ENCODE measurements at places on chromosomes 13 and 19.

- H3K4me1 ChIP-seq: no peaks in the 10 kb centered on the region
- no peak overlapping the region for H3K4me3 ChIP-seq
- no peak for DNase-seq
- no peak overlapping the region for H3K27ac ChIP-seq
- H3K36me3 ChIP-seq: no peaks in the 10 kb centered on the region
These were observed 170.8 kb upstream of the SOX1 start for GRCh38 chr13:111895896-111896821.

DNA sequence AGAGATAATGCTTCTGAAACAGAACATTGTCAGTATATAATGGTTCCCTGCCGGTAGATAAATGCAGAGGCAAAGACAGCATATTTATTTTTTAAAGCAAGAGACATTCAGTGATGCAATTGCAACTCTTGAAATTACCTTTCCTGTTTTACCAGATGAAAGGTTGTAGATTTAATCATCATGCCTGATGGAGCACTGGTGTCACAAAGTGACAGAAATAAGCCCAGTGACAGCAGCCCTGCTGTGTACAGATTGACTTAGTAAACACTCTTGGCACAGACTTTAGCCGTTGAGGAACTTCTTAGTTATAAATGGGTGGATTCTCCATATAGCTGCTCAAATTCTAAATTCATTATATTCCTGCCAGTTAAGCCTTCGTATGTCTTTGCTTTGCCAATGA, 172.5 kb downstream of the ITGBL1 start:
- peak overlapping the region; percentile 91 for H3K27ac ChIP-seq
- H3K4me1 ChIP-seq: peaks cover 26% of the 10 kb centered on the region

DNA sequence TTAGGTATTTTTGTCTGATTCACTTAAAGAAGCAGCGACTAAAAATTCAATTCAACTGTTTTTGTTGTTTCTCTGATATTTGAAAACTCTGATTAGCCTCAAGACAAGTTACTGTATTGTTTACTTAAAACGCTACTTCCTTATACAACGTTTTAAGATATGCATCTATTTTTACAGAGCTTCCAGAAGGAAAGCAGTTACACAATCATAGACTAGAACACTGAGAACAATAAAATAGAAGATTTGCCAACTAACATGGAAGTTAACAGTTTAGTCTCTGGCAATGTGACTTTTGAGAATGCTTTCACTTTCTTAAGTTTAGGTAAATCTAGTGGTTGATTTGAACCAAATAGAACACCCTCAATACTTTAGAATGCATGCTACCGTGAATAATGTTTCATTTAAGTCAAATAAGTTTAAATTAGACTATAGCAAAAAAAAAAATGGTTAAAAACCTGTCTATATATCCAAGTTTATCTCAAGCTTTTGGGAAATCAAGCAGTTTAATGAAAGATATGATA, 614.8 kb downstream of the DACH1 start:
- no peak overlapping the region for H3K27ac ChIP-seq
- no peak overlapping the region for H3K4me3 ChIP-seq
- H3K4me1 ChIP-seq: no peaks in the 10 kb centered on the region
- H3K27me3 ChIP-seq: no peaks in the 10 kb centered on the region

DNA sequence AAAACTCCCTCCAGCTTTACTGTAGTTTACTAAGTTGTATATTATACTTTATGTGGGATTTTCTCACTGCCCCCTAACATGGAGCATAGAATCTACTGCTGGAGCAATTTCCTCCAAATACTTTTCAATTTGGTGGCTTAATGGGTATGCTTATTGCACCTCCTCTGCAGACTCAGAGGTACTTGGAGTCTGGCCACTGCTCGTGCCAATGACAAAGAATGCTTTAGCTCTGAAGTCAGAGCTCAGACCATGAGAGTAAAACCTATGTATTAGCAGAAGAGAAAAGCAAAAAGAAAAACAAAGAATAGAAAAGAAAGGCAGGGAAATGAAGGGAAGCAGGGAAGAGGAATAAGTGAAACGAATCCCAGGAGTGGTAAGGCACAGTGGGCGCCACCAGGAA, 71.9 kb downstream of the SUCLA2 start:
- no peak overlapping the region for H3K4me3 ChIP-seq
- no peaks in the 10 kb centered on the region for H3K4me1 ChIP-seq
- H3K27me3 ChIP-seq: no peaks in the 10 kb centered on the region
- DNase-seq: no peak

DNA sequence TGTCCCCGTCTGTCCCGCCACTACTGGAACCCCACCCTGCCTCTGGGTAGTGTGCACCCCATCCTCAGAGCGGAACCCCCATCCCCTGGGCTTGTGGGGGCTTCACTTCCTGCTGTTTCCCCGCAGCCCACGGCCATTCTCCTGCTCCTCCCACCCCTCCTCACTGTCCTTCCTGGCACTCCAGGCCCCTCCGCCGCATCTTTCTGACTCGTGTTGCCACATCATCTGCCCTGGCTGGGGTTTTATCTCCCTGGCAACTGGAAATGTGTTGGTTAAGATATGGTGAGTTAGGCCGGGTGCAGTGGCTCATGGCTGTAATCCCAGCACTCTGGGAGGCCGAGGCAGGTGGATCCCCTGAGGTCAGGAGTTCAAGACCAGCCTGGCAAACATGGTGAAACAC, 37.3 kb downstream of the KDM4B start:
- H3K27me3 ChIP-seq: no peaks in the 10 kb centered on the region
- no peak overlapping the region for H3K4me3 ChIP-seq
- peaks cover 17% of the 10 kb centered on the region for H3K36me3 ChIP-seq
- no peak for DNase-seq

DNA sequence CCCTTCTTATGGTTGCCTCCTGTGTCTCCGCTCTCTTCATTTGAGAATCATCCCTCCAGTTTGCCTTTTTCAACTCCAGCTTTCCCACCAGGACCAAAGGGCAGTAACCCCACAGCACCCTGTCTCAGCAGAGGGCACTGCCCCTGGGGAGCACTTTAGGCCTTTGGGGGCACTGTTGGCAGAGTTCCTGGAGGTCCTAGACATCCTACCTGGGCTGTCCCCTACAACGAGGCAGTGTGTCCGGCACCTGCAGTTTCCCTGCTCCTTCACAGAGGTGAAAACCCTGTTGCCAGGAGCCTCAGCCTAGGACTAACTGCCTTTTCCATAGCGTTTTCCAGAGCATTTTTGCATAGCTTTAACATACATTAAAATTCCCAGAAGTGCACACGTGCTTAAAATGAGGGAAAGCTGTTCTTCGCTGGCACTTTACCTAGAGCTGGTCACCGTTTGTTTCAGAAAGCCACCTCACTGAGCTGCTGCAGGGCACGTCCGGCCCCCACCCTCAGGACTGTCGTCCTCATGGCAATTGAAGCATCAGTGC, 234.9 kb downstream of the TEX29 start:
- H3K4me3 ChIP-seq: no peak overlapping the region
- no peaks in the 10 kb centered on the region for H3K27me3 ChIP-seq
- no peak overlapping the region for H3K27ac ChIP-seq
- no peak for DNase-seq

DNA sequence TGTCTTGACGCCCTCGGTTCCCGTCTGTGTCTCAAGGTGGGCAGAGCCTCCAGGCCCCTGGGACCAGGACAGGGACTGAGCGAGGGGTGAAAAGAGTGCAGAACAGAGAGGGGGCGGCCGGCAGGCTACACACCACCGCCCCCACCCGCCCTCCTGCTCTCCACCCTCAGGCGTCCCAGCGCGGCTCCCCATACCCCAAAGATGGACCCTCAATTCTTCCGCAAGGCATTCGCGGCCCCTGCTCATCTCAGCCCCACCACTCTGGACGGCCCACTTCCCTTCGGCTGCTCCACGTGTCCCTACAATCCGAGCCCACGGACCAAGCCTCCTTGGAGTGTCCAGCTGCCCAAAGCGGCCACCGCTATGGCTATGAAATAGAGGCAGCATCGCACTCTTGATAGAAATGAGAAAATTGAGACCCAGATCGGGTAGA, 1.8 kb downstream of the KLF16 start:
- H3K4me1 ChIP-seq: peaks cover 27% of the 10 kb centered on the region
- H3K27ac ChIP-seq: peak overlapping the region; percentile 97
- no peaks in the 10 kb centered on the region for H3K36me3 ChIP-seq
- no peak for DNase-seq
- peak overlapping the region; percentile 97 for H3K4me3 ChIP-seq

DNA sequence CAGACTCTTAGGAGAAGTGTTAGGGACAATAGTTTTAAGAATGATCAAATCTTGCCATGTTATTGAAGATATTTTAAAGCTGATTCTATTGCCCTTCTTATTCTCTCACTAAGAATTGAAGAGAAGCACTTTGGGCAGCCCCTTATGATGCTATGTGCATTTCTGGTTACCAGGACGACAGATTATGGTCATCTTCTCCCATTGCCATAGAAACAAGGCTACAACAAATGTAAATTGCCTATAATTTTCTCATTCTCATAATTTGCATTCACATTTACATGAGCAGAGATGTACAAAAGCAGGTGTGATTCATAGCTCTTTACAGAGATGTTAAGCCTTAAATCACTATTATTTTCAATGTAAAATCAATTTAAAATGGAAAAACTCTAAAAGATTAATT, 137.3 kb upstream of the PCDH9 start:
- H3K4me3 ChIP-seq: no peak overlapping the region
- H3K4me1 ChIP-seq: no peaks in the 10 kb centered on the region
- DNase-seq: no peak
- H3K36me3 ChIP-seq: no peaks in the 10 kb centered on the region
- no peaks in the 10 kb centered on the region for H3K27me3 ChIP-seq

DNA sequence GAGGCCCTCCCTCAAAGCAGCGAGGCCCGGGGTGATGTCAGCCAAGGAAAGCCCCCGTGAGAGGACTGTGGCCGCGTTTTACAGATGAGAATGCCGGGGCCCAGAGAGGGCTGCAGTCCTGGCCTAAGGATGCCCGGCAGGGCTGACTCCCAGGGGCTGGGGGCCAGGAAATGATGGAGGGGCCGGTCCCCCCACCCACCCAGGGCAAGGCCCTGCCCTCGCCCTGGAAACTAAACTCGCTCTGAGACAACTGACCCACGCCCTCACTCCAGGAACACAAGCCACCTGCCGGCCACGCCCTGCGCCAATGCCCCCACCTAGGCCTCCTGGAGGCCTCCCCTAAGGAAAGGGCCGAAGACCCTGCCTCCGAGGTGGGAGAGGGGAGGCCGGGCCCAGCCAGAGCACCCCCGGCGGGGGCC, 7.2 kb downstream of the ZBTB7A start:
- peak overlapping the region; percentile 93 for H3K27ac ChIP-seq
- H3K36me3 ChIP-seq: peaks cover 6% of the 10 kb centered on the region
- H3K4me1 ChIP-seq: peaks cover 19% of the 10 kb centered on the region
- DNase-seq: peak; percentile 25

GRCh38 chr19:480016-480855, 16.1 kb upstream of the MADCAM1 start:
- peaks cover 2% of the 10 kb centered on the region for H3K27me3 ChIP-seq
- H3K4me1 ChIP-seq: peaks cover 17% of the 10 kb centered on the region
- H3K27ac ChIP-seq: peak overlapping the region; percentile 98
- H3K4me3 ChIP-seq: peak overlapping the region; percentile 56
- H3K36me3 ChIP-seq: peaks cover 16% of the 10 kb centered on the region

- peaks cover 26% of the 10 kb centered on the region for H3K4me1 ChIP-seq
- peak overlapping the region; percentile 88 for H3K4me3 ChIP-seq
- no peaks in the 10 kb centered on the region for H3K27me3 ChIP-seq
- DNase-seq: no peak
These were observed 622 bp downstream of the DNM2 start for GRCh38 chr19:10718205-10719196.

DNA sequence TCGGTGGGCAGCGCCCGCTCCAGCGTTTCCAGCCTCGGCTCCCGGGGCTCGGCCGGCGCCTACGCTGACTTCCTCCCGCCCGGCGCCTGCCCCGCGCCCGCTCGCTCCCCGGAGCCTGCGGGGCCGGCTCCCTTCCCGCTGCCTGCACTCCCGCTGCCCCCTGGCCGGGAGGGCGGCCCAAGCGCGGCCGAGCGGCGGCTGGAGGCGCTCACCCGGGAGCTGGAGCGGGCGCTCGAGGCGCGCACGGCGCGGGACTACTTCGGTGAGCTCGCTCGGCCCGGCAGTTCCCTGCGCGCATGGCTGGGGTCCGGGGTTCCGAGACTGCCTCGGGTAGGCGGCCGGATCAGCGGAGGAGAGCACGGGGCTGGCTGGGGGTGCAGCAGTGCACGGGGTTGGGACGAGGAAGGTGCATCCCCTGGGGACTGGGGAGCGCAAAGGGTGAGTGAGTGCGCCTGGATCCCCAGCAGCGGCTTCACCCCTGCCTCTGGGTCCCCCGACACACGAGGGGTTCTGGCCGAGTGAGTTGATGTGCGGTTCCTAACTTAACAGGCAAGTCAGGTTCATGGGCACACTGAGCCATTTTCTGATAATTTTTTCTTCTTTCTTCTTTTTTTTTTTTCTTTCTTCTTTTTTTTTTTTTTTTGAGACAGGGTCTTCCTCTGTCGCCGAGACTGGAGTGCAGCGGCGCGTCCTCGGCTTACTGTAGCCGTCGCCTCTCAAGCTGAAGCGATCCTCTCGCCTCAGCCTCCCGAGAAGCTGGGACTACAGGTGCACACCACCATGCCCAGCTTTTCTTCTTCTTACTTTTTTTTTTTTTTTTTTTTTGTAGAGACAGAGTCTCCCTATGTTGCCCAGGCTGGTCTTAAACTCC, 1.1 kb downstream of the WTIP start:
- peaks cover 2% of the 10 kb centered on the region for H3K36me3 ChIP-seq
- H3K27ac ChIP-seq: no peak overlapping the region
- H3K4me1 ChIP-seq: peaks cover 2% of the 10 kb centered on the region
- peak overlapping the region; percentile 64 for H3K4me3 ChIP-seq
- H3K27me3 ChIP-seq: peaks cover 29% of the 10 kb centered on the region
- no peak for DNase-seq

- DNase-seq: no peak
- no peak overlapping the region for H3K27ac ChIP-seq
These were observed 201.9 kb downstream of the FGF9 start for GRCh38 chr13:21872795-21873194.

DNA sequence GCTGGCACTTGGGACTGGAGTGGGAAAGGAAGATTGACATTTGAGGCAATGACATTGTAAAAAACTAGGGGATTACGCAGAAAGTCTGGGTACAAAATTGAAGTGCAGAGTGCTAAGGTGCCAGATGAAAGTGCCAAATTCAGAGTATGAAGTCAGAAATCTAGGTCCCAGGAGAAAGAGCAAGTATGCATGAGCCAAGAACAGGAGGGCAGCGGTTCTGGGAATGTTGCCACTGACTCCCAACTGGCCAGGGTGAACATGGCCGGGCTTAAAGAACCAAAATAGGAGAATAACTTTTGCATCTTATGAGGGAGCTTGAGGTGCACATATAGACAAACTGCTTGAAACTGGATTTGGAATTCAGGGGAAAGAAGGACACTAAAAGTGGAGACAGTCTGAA, 495.8 kb upstream of the KLF12 start:
- H3K27ac ChIP-seq: no peak overlapping the region
- H3K27me3 ChIP-seq: peaks cover 5% of the 10 kb centered on the region
- no peaks in the 10 kb centered on the region for H3K36me3 ChIP-seq
- no peak for DNase-seq
- H3K4me3 ChIP-seq: no peak overlapping the region

DNA sequence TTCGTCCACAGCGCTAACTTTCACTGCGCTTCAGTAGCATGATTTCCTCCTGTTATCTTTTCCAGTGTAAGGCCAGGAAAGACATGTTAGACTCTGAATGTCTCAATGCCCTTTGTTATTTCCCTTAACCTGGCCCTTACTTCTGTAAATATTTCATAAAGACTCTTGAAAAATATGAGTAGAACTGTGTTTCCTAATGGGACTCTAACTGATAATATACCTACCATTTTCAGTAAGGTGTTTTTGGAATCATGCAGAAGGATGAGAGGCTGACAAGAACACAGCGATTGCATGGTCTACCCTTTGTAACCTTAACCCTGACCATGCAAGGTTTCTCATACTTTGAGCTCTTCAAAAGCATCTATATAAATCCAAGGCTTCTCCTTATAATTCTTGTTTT, 550.1 kb downstream of the SLITRK6 start:
- H3K27ac ChIP-seq: no peak overlapping the region
- H3K27me3 ChIP-seq: no peaks in the 10 kb centered on the region
- no peaks in the 10 kb centered on the region for H3K4me1 ChIP-seq
